GM23248 (cell line): ENCODE measurements at places on chromosomes 6 and 20. TPM values are rescaled to one million over a fixed set of nuclear protein-coding genes. Genes with fewer than 3 reads are reported as not detected.

- no peaks in the 10 kb centered on the region for H3K27me3 ChIP-seq
- H3K36me3 ChIP-seq: no peaks in the 10 kb centered on the region
- no peaks in the 10 kb centered on the region for H3K4me1 ChIP-seq
- DNase-seq: peak; percentile 4
Observed at GRCh38 chr6:140032189-140032588, 657.7 kb upstream of the CITED2 start.

DNA sequence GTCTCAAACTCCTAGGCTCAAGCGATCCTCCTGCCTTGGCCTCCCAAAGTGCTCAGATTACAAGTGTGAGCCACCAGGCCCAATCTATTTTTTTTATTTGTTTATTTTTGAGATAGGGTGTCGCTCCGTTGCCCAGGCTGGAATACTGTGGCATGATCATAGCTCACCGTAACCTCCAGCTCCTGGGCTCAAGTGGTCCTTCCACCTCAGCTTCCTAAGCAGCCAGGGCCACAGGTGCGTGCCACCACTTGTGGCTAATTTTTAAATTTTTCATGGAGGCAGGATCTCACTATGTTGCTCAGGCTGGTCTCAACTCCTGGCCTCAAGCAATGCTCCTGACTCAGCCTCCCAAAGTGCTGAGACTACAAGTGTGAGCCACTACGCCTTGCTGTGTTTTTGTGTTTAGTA is 9.8 kb downstream of the KIF3B start:
- H3K27me3 ChIP-seq: no peaks in the 10 kb centered on the region
- no peak overlapping the region for H3K27ac ChIP-seq
- H3K36me3 ChIP-seq: no peaks in the 10 kb centered on the region
- H3K4me1 ChIP-seq: peaks cover 13% of the 10 kb centered on the region
- H3K4me3 ChIP-seq: no peak overlapping the region

- H3K36me3 ChIP-seq: no peaks in the 10 kb centered on the region
- no peak overlapping the region for H3K4me3 ChIP-seq
- no peaks in the 10 kb centered on the region for H3K27me3 ChIP-seq
- no peaks in the 10 kb centered on the region for H3K4me1 ChIP-seq
Observed at GRCh38 chr6:101181006-101181405, 212.5 kb upstream of the GRIK2 start.

- H3K36me3 ChIP-seq: no peaks in the 10 kb centered on the region
- no peaks in the 10 kb centered on the region for H3K27me3 ChIP-seq
- no peak for DNase-seq
- no peak overlapping the region for H3K27ac ChIP-seq
- H3K4me1 ChIP-seq: peaks cover 22% of the 10 kb centered on the region
Observed at GRCh38 chr6:45787384-45787783, 228.3 kb downstream of the CLIC5 start.

GRCh38 chr20:45254383-45255262 is at the start of gene SLPI:
Gene SLPI (minus strand): TSS chr20:45254564. CDS start chr20:45254543, 21 bp downstream.
- H3K27me3 ChIP-seq: peaks cover 24% of the 10 kb centered on the region
- H3K4me3 ChIP-seq: no peak within 1 kb of the TSS
- peak within 1 kb of the TSS; percentile 40 for H3K27ac ChIP-seq
- H3K4me1 ChIP-seq: peaks cover 12% of the 10 kb centered on the region
- DNase-seq: peak; percentile 76

DNA sequence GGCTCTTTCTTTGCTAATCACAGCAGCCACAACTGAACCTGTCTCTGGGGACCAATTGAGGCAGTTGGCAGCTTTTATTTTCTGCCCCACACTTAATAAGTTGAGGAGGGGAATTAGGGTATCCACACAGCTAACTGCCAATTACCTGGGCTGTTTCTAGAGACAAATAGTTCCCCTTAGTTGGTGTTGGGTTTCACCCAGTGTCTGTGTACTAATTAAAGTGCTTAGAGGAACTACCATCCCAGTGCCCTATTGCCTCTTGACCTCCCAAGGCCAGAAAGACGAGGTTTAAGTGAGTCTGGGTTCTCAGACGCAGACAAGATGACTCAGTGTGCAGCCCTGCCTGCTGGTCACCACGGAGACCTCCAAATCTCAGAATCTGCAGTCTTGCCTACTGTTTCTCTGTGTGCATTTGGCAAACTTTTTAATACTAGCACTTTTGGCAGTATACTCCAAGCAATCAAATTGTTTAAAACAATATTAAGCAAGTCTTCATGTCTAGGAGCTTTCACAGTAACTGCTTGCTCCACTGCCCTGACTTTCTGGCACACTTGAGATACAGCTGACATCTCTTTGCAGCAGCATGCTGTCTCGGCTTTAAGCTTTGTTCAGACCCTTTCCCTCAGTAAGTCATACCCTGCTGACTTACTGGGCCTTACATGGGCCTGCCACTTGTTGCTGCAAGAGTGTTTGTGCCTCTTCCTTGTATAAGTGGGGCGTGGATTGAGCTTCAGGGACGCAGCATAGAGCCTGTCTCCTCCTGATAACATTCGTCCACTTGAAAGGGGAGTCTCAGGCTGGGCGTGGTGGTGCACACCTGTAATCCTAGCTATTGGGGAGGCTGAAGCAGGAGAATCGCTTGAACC is 31.9 kb downstream of the STK35 start:
- no peaks in the 10 kb centered on the region for H3K36me3 ChIP-seq
- DNase-seq: peak; percentile 90
- no peaks in the 10 kb centered on the region for H3K27me3 ChIP-seq
- H3K4me1 ChIP-seq: peaks cover 69% of the 10 kb centered on the region
- peak overlapping the region; percentile 89 for H3K27ac ChIP-seq

The HDGFL1 gene
- not detected in 2 replicates for total RNA-seq

The LRRC73 gene
- total RNA-seq: 0.89 and 1.6 TPM in 2 replicates

The CAGE1 gene
- total RNA-seq: not detected in 2 replicates

The LAMA5 gene
- 4.5 and 13.9 TPM in 2 replicates for total RNA-seq

The ZSCAN26 gene
- total RNA-seq: 17.5 and 28.5 TPM in 2 replicates

The TNFRSF6B gene
- total RNA-seq: 36.9 and 39.9 TPM in 2 replicates

The RSPH4A gene
- 1.0 TPM in 1 of 2 replicates, not detected in the other for total RNA-seq
